ENCODE measurements at places on chromosomes 3 and 15.

DNA sequence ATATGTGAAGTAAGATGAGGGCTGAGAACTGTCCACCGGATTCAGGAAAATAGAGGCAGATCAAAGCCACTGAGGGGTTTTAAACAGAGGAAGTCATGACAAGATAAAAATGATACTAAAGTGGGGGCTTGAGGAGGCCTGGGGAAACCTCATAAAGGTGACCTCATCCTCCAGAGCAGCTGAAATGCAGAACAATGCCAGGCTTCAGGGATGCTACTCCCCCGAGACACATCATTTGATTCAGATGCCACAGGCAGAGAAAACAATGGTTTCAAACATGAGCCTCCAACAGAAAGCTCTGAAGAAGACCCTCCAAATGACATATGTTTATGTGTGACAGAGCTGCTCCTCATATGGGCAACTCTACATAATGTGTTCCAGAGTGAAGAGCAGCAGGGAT lies 6.4 kb downstream of the CFAP20DC start:
- no peak for DNase-seq

DNA sequence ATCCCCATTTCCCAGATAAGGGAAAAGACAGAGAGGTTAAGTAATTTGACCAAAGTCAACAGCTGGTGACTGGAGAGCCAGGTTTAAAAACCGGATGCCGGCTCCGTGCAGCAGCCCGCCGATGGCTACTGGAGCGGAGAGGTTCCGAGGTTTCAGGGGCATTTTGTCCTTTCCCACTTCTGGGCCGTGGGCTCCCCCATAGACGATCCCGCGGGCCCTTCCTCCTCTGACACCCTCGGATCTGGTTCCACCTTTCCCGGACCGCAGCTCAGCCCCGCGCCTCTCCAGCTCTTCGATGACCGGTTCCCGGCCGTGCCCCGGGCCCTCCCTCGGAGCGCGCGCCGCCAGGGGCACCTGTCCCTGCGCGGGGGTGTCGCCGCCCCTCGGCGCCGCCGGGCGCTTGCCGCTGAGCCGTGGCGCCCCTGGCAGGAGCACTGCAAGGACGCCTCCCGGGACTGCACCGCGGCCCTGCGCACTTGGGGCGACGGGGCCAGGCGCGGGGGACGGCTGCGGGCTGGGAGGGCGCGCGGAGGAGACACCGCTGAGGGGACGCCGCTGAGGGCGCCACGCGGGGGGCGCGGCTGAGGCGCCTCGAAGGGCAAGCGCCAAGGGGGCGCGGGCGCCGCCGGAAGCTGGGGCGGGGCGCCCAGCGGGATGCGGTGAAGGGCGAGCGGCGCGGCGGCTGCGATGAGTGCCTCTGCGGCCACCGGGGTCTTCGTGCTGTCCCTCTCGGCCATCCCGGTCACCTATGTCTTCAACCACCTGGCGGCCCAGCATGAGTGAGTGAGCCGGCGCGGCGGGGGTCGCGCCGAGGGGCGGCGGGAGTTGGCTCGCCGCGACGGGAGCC lies at the start of gene TM6SF1:
Gene TM6SF1, plus strand, starts transcription at position 652 of the 847 bp plus-strand sequence. Its CDS starts 36 bp downstream, at position 688.
- peak; percentile 49 for DNase-seq

GRCh38 chr3:39639344-39640236 lies 169.8 kb upstream of the MYRIP start:
- peak; percentile 3 for DNase-seq

DNA sequence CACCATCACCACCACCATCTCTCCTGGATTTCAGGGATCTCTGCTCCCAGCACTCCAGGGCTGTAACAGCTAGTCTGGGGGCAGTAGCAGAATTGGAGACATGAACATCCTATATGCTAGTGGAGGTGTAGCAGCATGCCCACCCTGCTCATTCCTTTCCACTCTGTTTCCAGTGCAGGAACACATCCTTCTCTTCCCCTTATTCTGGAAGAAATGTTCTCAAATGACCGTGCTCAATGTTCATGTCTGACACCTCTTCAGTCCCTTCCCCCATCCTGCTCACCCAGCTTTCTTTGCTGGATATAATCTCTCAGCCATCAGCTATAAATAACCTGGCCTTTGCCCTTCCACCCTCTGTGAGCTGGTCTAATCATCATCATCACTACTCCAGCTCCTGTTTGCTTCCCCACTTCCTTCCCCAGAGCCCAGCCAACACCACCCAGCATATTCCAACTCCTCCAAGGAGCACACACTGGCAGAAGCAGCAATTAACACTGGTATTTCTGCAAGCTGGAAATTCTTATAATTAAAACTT lies 31.1 kb downstream of the DCLK3 start:
- DNase-seq = peak; percentile 15

- DNase-seq = peak; percentile 83
Measured at GRCh38 chr3:8658306-8659212, 14.0 kb upstream of the SSUH2 start.

DNA sequence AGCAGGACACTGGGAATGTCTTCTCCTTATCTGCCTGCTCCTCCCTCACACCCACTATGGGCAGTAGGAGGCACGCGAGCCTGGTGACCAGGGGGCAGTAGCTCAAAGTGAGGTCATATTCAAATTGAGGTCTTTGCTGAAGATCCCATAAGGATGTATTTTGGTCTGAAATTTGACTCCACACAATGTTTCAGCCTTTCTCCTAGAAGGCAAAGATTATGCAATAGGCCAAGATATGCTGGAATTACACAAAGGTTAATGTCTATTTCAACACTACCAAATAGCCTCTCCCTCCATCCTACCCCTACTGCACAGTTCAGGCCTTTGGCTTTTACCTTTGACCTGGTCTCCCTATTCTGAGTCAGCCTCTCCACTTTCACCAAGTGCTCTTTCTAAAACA lies 203.0 kb downstream of the TIGIT start:
- DNase-seq = no peak

- peak; percentile 64 for DNase-seq
Measured at GRCh38 chr15:28098766-28099554, at the start of gene OCA2. TSS of gene OCA2 (minus strand) at chr15:28099315. CDS start at chr15:28081874, 17,441 bp downstream.

- DNase-seq = no peak
Measured at GRCh38 chr3:43255662-43256061, 30.7 kb upstream of the SNRK start.

- peak; percentile 64 for DNase-seq
Measured at GRCh38 chr15:98397419-98397818, 250.9 kb upstream of the IGF1R start.

- DNase-seq = no peak
Measured at GRCh38 chr15:48469681-48470080, 138.5 kb downstream of the DUT start.

DNA sequence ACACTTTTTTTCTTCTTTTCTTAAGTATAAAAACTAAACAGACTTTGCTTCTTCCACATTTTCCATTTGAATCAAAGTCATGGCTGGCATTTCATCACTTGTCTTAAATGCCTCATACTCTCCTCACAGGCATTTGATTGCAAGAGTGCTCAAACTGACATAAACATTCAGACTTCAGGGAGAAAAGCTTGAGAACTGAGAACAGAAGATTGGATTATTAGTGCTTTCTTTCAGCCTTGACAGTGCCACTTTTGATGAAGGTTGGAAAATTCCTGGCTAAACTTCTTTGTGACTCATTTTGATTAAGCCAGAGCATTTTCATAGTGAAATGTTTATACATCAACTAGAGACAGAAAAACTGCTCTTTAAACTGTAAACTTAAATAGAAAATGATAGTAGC lies 544.4 kb downstream of the DIPK2A start:
- no peak for DNase-seq

- DNase-seq = no peak
Measured at GRCh38 chr15:95684693-95685115, 645.8 kb upstream of the NR2F2 start.

GRCh38 chr3:189687475-189687874 lies 56.3 kb downstream of the TP63 start:
- DNase-seq = no peak

- DNase-seq = no peak
Measured at GRCh38 chr3:187944390-187945179, 199.3 kb upstream of the BCL6 start.

Data from muscle of leg (tissue), 16 donors.